ENCODE measurements at places on chromosomes 7 and 10.
A peak's percentile ranks its signal among the peaks of the same experiment; 100 is the strongest.

DNA sequence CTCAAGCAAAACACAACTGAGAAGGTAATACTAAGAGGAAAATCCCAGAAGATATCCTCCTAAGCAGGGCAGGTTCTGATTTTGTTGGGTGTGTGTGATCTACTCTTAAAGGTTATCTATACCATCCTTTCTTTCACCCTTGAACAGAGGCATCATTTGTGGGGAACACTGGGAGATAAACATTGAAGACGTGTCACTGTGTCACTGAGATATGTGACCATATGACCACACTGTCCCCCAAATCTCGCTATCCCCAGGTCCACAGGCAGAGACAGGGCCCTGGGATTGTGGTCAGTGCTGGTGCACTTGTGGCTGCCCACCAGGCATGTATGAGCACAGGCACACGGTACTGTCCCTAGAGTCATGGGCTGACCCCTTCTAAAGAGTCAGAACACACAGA lies 30.0 kb downstream of the TECTB start:
- no peak for DNase-seq

DNA sequence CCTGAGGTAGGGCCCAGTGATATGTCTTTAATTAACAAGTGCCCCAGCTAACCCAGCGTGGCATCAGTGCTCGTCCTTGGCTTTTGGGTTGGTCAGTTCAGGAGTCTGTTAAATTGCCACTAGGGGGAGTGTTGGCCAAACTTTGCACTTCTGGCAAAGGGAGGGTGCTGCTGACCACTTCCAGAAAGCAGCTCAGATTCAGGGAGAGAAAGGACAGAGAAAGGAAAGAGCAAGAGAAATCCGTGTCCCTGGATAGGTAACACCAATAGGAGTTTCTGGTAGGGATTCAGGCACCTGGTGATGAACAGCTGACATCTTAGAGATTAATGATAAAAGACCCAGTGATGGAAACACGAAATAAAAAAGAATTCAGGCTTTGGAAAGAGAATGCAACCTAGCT lies 243.1 kb upstream of the AOAH start:
- DNase-seq: no peak

DNA sequence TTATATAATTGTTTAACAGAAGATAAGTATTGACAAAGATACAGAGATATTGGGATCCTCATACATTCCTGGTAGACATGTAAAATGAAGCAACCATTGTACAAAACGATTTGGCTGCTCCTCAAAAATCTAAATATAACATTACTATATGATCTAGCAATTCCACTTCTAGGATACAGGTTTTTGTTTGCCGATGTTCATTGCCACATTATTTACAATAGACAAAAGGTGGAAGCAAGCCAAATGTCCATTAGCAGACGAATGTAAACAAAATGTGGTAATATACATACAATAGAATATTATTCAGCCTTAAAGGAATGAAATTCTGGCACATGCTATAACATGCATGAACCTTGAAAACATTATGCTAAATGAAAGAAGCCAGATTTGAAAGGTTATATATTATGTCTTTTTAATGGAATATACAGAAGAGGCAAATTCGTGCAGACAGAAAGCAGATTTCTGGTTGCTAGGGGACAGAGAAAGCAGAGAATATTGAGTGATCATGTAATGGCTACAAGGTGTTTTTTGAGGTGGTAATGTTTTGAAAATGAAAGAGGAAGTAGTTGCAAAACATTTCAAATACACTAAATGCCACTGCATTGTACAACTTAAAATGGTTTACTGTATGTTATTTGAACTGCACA lies 44.9 kb downstream of the POLR1F start:
- no peak for DNase-seq

DNA sequence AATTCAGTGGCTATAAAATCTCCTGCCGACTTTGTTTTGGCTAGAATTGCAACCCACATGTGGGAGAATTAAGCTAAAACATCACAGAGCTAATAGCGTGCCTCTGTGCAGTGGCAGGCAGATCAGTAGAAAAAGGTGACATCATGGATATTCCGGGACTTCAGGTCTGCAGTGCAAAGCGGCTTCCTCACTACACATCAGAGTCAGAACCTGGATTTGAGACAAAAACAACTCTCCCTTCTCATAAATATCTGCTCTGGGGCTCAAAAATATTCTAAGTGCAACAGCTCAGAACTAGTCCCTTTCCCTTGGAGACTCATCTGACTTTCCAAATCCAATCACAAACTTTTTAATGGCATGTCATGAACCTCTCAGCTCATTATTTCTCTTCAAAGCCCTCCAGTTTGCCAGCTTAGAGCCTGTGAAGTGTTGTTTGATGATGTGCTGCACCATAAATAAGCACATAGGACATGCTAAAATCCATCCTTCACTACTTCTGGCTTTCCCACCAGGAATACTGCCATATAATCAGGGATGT lies 337.1 kb downstream of the RNLS start:
- DNase-seq: no peak

DNA sequence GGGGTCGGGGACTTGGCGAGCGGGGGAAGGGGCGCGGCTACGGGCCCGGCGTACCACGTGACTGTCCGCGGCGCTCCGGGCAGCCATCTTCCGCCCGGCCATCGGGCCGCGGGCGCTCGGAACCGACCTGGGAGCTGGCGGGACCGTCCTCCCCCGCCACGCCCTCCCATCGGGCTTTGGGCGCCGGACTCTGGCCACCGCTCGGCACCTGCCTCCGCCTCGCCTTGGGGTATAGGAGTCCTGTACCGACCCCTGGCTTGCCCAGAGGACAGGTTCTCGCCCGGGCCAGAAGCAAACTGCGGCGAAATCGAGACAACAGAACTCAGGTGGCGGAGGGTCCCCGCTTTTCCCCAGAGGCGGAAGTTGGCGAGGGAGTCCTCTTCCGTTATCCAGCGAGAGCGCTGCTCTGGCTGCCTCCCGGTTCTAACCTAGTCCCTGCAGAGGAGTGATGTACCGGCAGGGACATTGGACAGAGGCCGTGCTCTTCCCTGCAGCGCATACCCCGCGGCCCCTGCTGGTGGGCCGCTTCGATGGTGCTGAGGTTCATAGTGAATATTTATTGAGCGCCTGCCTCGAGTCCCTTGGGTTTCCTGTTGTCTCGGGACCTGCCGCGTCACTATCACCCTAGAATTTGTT lies 1.2 kb upstream of the SGMS1 start:
- peak; percentile 11 for DNase-seq

DNA sequence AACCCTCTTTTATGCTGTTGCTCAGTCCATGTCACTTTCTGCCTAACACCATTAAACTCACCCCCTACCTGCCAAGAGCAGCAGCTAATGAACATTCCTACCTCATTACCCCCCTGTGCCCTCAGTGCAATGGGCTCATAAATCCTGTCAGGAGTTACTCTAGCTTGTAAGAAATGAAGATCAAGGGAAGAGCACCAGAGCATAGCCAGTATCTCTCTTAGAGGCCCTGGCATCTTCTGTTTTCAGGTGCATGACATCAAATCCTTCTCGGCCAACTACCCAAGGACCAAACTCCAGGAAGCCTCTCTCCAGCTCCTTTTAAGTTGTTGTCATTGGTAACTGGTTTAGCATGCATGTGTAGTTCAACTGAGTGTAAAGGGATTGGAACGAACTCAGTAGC lies 75.1 kb downstream of the FOXI2 start:
- DNase-seq: no peak

GRCh38 chr7:154914996-154915380 lies 87.9 kb downstream of the PAXIP1 start:
- DNase-seq: peak; percentile 22

DNA sequence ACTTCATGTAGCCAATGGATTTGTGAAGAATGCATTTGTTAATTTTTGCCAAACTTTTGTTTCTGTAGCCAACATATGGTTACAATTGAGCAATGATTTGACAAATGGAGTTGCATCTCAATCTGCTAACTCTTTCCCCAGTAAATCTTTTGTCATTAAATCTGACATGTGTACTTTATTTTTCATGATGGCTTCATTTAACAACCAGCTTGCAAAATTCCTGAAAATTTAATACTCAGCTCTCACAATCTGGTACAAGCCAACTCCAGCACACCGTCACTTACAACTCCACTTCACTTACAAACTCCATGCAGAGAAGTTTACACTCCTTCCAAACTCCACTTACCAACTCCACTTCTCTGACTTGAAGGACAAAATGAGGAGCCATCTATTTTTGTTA lies 26.5 kb upstream of the HIBADH start:
- no peak for DNase-seq

GRCh38 chr7:20133803-20134202 lies 83.4 kb downstream of the MACC1 start:
- DNase-seq: no peak

DNA sequence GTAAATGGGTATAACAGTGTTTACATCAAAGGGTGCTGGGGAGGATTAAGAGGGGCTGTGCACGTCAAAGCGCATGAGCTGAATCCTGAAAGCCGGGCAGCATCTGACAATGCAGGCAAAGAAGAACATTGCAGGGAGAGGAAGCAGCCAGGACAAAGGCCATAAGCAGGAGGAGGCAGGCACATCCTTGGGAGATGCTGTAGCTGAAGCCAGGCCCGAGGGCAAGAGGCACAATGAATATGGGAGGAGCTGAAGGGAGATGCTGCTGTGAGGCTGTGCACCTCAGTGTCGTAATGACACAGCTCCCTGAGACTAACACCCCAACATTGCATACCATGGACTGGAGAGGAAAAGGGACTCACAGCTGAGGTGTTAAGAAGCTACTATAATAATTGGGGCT lies 129.2 kb downstream of the BTAF1 start:
- no peak for DNase-seq

DNA sequence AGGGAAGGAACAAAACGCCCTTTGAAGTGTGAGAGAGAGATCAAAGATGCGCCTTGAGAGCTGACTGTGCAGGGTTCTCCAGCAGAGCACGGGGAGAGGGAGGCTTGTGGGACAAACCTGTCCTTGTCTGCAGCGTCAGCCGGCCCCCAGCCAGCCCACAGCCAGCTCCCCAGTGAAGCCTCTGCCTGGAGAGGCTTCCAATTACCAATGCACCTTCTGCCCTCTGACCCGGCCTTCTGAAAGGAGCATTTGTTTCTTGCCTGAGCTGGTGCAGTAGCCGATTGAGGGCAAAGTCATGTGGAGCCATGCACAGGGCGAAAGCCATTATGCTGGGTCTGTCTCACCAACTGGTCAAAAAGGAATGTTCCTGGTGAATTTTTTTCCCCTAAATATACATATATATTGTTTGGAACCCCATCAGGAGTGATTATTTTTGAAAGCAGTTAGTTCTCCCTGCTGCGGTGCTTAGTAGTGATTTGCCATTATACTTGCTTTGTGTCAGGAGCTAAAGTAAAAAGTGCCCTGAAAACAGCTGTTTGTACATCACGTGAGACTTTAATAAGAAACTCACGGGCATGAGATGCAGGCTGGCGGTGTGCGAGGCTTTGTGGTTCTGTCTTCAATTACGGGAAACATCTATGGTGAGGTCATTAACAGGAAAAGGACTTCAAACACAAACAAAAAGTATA lies 268.6 kb downstream of the KLF6 start:
- peak; percentile 62 for DNase-seq

- peak; percentile 82 for DNase-seq
These were observed 62.8 kb upstream of the C7orf33 start for GRCh38 chr7:148527717-148528168.

DNA sequence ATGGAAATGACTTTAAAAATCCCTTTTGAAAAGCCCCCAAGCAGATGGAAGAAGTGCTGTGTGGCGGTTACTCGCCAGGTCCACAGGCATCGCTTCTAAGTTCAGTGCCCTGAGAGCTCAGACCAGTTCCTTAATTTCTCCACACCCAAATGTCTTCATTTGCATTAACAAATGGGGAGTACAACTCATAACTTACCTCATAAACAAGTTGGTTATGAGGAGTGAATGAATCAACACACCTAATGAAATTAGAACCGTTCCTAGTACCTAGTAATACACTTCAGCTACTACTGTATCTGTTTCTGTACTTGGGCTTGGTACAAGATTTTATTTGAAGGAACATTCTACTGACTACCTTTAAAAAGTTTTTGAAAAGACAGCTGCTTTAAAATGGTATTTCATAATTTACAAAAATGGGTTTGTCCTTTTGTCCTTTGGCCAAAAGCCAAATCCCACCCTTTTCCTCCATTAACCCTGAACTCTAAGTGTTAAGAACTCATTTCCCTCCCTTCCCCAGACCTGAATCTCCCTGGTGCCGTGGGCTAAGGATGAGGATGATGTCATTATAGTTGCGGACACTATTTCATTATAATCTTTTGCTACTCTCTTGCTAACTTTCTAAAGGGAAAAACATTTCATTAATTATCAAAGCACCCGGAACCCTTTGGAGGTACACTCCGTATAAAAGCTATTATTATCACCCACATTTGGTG lies 221.5 kb upstream of the CELF2 start:
- DNase-seq: no peak

- no peak for DNase-seq
These were observed 49.6 kb upstream of the TOMM7 start for GRCh38 chr7:22872096-22872807.

DNA sequence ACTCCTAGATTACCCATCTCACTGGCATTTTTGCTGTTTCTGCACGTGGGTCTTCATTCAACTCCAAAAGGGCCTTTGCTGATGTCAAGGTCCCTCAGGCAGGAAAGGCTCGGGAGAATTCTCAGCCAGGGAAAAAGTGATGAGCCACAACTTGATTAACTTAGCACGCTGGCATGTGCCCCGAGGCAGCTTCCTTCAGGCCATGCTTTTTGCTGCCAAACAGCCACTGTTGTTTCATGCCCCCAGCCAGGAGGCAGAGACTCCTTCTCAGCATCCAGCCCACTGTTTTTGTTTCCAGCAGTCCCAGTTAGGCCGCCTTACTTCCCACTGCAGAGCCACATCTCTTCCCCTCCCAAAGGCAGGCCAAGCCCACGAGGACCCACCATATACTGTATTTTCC lies 266.5 kb upstream of the YAE1 start:
- no peak for DNase-seq

GRCh38 chr10:75137533-75138438 lies 26.3 kb downstream of the SAMD8 start:
- no peak for DNase-seq

GRCh38 chr10:44186150-44186549 lies 198.7 kb downstream of the CXCL12 start:
- DNase-seq: no peak

- DNase-seq: no peak
These were observed 28.0 kb downstream of the NUDT1 start for GRCh38 chr7:2269991-2270460.

DNA sequence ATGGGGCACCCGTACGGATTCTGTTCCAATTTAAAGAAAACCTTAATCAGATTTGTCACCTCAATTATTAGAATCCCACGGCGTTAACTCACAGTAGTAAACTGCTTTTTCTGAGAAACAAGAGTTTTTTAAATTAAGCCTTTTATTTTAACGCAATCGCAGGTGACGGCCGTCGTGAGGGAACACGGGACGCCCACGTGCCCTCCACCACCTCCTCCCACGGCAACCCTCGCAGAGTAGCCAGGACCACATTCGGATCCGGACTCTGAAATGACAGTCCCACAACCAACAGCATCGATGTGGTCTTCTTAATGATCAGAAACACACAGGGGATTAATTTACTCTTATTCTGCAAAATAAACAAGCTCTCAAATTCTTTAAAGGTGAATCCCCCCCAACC lies 22.0 kb upstream of the GPR146 start:
- no peak for DNase-seq

GRCh38 chr7:83365746-83366145 lies 203.1 kb upstream of the PCLO start:
- no peak for DNase-seq

GRCh38 chr10:17432723-17433122 lies 21.7 kb downstream of the ST8SIA6 start:
- DNase-seq: no peak

Data from DND-41 (cell line).